ENCODE measurements at places on chromosomes 5 and 9.

DNA sequence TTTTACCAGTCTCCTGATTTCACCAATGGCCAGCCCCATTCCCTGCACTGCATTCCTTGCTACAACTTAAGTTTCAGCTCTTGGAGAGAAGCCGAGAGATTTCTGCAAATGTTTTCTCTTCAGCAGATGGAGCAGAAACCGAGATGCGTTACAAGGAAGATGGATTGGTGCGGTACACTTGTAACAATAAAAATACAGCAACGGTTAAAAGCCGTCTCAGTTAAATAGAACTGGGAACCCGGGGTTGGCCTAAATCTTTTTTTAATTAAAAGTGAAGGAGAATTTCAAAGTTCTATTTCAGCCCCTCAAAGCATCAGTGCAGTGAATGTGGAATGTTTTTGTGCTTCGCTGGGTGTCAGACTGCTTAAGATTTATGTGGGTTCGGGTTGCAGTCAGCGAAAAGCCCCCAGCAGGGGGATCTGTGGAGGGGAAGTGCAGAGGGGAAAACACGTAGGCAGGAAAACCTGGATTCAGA is 19.8 kb downstream of the BRINP1 start:
- H3K4me3 ChIP-seq = peak overlapping the region; percentile 5
- no peak overlapping the region for H3K27ac ChIP-seq
- peak; percentile 52 for DNase-seq
- H3K4me1 ChIP-seq = peaks cover 14% of the 10 kb centered on the region
- H3K27me3 ChIP-seq = no peaks in the 10 kb centered on the region

- no peaks in the 10 kb centered on the region for H3K4me1 ChIP-seq
- no peak overlapping the region for H3K27ac ChIP-seq
- DNase-seq = no peak
- no peak overlapping the region for H3K4me3 ChIP-seq
These were observed 16.4 kb upstream of the FST start for GRCh38 chr5:53463909-53464621.

DNA sequence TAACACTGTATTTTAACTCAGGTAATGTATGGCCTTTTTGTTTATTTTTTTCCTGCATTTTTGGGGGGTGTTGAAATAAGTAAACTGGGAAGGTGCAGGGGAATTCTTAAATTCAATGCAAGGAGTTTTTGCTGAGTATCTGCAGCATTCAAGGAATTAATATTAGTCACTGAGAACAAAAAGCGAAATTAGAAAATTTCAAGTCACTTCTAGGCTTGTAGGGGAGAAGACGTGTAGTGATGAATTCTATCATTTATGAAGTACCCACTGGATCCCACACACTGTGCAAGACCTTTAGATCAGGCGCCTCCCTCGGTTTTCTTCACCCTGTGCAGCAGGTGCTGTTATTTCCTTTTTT is 1.2 kb downstream of the EHMT1 start:
- peaks cover 1% of the 10 kb centered on the region for H3K4me1 ChIP-seq
- peak overlapping the region; percentile 84 for H3K4me3 ChIP-seq
- no peak for DNase-seq
- no peak overlapping the region for H3K27ac ChIP-seq
- H3K36me3 ChIP-seq = peaks cover 25% of the 10 kb centered on the region
- H3K27me3 ChIP-seq = no peaks in the 10 kb centered on the region

DNA sequence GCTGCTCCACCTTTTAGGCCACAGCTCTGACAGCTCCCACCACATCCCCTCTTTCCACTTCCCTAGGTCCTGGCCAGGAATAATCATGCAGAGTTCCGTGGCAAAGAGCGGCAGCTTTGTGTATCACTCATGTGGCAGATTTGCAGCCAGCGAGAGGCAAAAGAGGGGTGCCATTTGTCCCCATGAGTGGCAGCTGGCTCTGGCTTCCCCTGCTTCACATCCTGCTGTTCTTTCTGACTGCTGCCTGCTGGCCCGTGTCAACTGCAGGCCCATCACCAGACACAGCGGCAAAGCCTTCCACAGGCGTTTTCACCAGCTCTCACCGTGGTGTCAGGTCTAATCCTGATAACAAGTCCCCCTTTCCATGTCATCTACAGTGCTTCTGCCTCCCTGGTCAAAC is 430.6 kb upstream of the DAP start:
- no peak overlapping the region for H3K27ac ChIP-seq
- H3K4me1 ChIP-seq = no peaks in the 10 kb centered on the region
- no peaks in the 10 kb centered on the region for H3K27me3 ChIP-seq
- DNase-seq = no peak

DNA sequence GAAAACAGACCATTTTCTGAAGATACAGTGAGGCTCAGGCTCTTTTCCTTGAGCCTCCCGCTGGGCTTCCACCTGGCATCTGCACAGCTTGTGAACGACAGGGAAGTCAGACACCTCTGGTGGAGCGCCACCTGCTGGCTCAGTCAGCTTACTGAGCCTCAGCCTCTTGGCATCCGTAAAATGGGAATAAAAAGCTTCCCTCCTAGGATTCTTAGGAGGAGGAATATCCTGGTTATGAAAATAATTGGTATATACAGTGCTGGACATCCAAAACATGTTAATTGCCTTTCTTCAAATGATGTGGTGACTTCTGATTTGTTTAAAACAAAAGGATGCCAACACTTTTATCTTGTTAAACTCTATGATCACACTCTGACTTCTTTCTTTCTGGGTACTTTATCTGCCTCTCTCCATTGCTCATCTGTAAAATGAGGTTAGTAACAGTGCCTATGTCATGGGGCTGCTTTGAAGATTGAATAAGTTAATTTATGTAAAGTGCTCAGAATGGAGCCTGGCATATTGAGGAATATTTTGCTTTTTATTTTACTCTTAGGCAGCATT is 67.5 kb downstream of the MAMDC2 start:
- no peaks in the 10 kb centered on the region for H3K27me3 ChIP-seq
- DNase-seq = peak; percentile 85
- peaks cover 10% of the 10 kb centered on the region for H3K4me1 ChIP-seq
- H3K36me3 ChIP-seq = peaks cover 4% of the 10 kb centered on the region

DNA sequence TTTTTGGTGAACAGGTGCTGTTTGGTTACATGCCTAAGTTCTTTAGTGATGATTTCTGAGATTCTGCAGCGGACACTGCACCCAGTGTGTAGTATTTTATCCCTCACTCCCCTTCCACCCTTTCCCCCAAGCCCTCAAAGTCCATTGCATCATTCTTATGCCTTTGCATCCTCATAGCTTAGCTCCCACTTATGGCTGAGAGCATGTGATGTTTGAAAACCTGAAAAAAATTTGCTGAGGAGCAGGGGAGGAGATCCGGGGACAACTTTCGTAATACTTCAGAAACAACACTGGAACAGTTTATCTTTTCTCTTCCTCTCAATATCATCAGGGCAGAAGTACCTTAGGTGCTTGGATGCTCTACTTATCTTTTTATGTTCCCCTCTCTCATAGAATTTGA is 226.4 kb downstream of the ADAMTS6 start:
- H3K4me1 ChIP-seq = no peaks in the 10 kb centered on the region
- H3K4me3 ChIP-seq = no peak overlapping the region
- no peaks in the 10 kb centered on the region for H3K27me3 ChIP-seq
- no peak for DNase-seq
- H3K27ac ChIP-seq = no peak overlapping the region

- no peaks in the 10 kb centered on the region for H3K4me1 ChIP-seq
- H3K27me3 ChIP-seq = no peaks in the 10 kb centered on the region
- H3K27ac ChIP-seq = no peak overlapping the region
- no peak overlapping the region for H3K4me3 ChIP-seq
- no peak for DNase-seq
- no peaks in the 10 kb centered on the region for H3K36me3 ChIP-seq
These were observed 675.7 kb upstream of the FTMT start for GRCh38 chr5:121175986-121176385.

GRCh38 chr5:159697530-159697929 is 218.8 kb upstream of the ADRA1B start:
- DNase-seq = no peak
- H3K4me1 ChIP-seq = no peaks in the 10 kb centered on the region
- H3K36me3 ChIP-seq = no peaks in the 10 kb centered on the region
- no peaks in the 10 kb centered on the region for H3K27me3 ChIP-seq
- H3K27ac ChIP-seq = no peak overlapping the region

- H3K27ac ChIP-seq = no peak overlapping the region
- no peak for DNase-seq
- no peaks in the 10 kb centered on the region for H3K4me1 ChIP-seq
- H3K27me3 ChIP-seq = no peaks in the 10 kb centered on the region
These were observed 6.6 kb downstream of the FCN2 start for GRCh38 chr9:134887219-134887618.

DNA sequence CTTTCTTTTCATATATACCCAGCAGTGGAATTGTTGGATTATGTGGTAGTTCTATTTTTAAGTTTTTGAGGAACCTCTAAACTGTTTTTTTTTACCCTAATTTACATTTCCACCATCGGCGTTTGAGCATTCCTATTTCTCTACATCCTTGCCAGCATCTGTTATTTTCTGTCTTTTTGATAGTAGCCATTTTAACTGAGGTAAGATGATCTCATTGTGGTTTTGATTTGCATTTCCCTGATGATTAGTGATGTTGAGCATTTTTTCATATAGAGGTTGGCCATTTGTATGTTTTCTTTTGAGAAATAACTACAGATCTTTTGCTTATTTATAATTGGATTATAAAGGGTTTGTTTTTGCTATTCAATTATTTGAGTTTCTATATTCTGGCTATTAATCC is 71.7 kb upstream of the TNC start:
- H3K36me3 ChIP-seq = peaks cover 6% of the 10 kb centered on the region
- no peaks in the 10 kb centered on the region for H3K27me3 ChIP-seq
- H3K4me3 ChIP-seq = no peak overlapping the region
- peaks cover 6% of the 10 kb centered on the region for H3K4me1 ChIP-seq

DNA sequence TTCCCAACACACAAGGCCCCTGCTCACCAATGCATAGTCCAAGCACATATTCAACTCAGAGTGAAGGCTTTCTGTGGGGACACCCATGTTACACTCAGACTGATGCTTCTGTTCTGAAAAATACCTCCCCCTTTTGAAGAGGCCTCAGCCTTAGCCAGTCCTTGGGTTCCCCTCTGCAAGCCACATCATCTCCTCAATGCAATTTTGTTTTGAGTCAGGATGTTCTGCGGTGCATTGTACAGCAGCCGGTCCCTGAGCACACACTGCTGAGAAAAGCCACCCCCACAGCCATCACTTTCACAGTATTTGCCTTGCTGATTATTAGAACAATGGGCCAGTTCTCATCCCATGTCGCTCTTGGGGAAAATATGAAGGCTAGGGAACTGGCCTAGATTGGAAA is 241.2 kb downstream of the FAM114A2 start:
- no peak for DNase-seq
- H3K27ac ChIP-seq = no peak overlapping the region
- no peaks in the 10 kb centered on the region for H3K36me3 ChIP-seq
- H3K4me3 ChIP-seq = no peak overlapping the region
- no peaks in the 10 kb centered on the region for H3K4me1 ChIP-seq
- H3K27me3 ChIP-seq = no peaks in the 10 kb centered on the region

GRCh38 chr5:1304033-1304432 is 9.2 kb upstream of the TERT start:
- H3K27ac ChIP-seq = no peak overlapping the region
- no peaks in the 10 kb centered on the region for H3K36me3 ChIP-seq
- no peaks in the 10 kb centered on the region for H3K4me1 ChIP-seq
- H3K27me3 ChIP-seq = no peaks in the 10 kb centered on the region

DNA sequence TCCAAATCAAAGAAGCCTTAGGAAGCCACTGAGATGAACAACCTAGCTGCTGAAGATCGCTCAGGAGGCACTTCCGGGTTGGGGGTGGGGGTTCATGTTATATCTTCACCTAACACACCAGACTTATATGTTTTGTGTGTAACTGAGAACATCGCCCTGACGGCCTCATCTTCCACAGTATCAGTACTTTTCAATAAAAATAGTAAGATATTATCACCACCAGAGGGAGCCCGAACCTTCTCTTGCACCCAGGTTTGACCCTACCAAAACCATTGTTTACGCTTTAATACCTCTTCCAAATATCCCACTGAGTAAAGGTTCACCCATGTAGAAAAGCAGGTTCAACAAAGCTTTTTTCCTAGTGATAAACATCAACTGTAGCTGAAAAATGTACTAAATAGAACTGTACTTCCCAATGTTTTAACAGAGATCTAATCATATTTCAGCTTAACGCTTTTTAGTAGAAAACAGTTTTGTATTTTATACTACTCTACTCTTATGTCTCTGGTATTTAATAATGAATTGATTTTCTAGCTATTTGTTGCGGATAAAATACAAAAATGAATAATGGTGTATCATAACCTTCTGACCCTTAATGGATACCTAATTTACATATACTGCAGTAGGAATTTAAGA is 244.0 kb downstream of the EPB41L4A start:
- no peaks in the 10 kb centered on the region for H3K4me1 ChIP-seq
- no peak for DNase-seq
- no peak overlapping the region for H3K4me3 ChIP-seq
- H3K36me3 ChIP-seq = no peaks in the 10 kb centered on the region
- H3K27me3 ChIP-seq = no peaks in the 10 kb centered on the region
- no peak overlapping the region for H3K27ac ChIP-seq

DNA sequence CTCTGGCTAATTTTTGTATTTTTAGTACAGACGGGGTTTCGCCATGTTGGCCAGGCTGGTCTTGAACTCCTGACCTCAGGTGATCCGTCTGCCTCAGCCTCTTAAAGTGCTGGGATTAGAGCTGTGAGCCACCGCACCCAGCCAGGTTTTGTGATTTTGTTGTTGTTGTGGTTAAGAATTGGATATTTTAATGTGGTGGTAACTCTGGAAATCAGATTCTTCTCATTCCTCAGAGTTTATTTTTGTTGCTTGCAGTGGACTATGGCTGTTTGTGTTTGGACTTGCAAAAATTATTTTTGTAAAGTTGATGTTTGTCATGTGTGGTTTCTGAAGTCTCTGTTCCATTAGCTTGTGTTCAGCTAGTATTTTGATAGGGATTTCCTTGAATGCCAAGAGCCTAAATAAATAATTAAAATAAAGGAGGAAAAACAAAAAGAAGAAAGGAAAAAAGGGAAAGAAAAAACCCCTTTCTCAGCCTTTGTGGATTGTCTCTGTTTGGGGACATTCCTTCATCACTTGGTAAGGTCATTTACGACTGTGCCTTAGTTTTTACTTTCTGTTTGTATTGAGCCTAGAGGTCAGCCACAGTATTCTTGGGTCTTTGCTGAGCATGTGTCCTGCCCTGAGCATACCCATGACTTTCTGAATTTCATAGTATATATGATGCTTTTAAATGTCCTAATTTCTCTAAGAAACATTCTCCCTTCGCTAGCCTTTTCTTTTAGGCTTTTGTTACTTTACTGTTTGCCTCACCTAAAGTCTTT is 37.3 kb downstream of the PBX3 start:
- no peak for DNase-seq
- no peak overlapping the region for H3K4me3 ChIP-seq
- H3K27ac ChIP-seq = no peak overlapping the region
- H3K27me3 ChIP-seq = no peaks in the 10 kb centered on the region
- H3K4me1 ChIP-seq = no peaks in the 10 kb centered on the region

DNA sequence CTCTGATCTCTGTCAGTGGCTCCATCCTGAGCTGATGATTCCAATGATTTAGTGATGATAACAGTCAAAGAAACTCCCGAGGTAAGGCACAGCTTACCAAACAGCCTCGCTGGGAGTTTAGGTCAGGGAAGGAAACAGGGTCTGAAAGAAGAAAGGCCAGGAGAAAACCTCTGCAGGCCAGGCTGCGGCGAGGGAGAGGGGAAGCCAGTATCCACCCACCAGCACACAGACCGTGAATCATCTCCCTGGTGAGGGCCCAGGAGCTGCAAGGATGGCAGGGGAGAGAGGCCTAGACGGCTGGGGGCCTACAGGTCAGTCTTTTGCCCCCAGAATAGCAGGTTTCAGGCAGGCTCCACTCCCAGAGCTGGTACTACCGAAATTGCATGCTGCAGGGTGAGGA is 590.5 kb downstream of the CCDC171 start:
- DNase-seq = no peak
- H3K4me1 ChIP-seq = no peaks in the 10 kb centered on the region
- H3K27ac ChIP-seq = no peak overlapping the region
- H3K4me3 ChIP-seq = no peak overlapping the region
- H3K27me3 ChIP-seq = no peaks in the 10 kb centered on the region
